ENCODE measurements at places on chromosomes 6 and 20.
A peak's percentile ranks its signal among the peaks of the same experiment; 100 is the strongest.

GRCh38 chr20:49752201-49752903 lies 38.7 kb upstream of the B4GALT5 start:
- DNase-seq = no peak

- no peak for DNase-seq
Observed at GRCh38 chr6:134658596-134658995, 291.3 kb downstream of the ALDH8A1 start.

- DNase-seq = peak; percentile 65
Observed at GRCh38 chr6:127342296-127342945, 988 bp downstream of the ECHDC1 start.

DNA sequence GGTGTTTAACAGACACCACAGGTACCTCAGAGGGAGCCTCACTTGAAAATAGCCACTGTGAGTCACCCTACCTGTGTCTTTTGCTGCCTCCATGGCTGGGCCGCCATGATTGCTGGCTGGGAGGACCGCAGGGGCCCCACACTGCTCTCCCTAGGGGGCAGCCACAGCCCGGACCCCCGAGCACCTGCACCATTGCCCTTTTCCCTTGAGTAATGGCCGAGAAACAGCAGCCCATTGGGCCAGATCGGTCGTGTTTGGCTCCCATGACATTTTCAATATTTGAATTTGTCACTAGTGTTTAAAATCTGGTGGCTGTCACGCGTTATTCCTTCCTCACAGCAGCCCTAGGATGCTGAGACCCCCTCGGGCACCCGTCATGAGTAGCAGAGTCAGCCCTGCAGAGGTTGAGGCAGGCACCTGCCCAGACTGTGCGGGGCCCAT lies 6.7 kb downstream of the ZBP1 start:
- no peak for DNase-seq

DNA sequence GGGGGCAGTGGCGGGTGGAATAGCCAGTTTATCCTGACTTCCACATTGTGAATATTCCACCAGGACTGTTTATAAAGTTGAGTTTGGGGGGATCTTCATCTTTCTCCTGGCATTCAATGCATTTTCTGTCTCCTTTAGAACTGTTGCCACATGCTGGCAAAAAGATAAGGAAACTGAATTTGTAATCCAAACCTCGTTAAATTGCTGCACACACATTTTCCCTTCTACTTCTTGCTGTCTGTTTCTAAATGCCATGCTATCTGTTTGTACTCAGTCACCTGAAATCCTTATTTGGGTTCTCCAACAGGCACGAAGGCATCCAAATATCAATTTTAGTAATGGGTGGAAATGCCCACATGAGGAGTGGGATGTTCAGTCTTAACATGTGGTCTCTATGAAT lies 180.2 kb upstream of the CCN2 start:
- DNase-seq = no peak

DNA sequence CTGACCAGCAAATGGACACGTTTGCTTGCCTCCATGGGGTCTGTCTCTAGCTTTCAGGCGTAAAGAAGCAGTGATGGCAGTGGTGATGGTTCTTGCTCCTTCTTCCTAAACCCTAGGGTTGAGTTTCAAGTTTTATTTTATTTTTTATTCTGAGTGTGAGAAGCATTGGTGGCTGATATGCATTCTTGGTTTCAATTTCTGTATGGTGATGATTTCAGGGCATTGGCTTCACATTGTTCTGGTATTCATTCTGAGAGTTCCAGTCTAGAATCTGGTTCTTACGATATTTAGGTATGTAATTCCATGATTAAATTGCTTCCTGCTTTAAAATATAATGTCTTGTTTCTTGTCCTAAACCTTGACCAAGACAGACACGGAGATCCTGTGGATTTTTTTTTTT lies 444.5 kb upstream of the IMPG1 start:
- DNase-seq = no peak

GRCh38 chr6:4664117-4664626 lies 112.0 kb upstream of the CDYL start:
- no peak for DNase-seq

DNA sequence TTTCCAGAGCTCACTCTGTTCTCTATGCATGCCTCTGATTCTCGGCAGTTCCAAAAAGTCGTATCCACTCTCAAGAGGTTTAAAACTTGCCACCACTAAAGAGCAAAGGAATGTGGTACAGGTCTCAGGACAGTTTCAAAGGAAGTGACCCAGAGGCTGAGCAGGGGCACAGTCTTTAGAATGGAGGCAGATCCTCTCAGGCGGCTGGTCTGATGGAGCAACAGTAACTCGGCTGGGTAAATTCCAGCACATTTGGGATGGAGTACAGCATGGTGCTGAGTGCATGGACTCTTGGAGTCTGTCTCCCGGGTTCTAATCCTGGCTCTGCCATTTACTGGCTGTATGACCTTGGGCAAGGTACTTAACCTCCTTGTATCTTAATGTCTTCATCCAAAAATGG lies 88.1 kb upstream of the BACH2 start:
- DNase-seq = no peak

DNA sequence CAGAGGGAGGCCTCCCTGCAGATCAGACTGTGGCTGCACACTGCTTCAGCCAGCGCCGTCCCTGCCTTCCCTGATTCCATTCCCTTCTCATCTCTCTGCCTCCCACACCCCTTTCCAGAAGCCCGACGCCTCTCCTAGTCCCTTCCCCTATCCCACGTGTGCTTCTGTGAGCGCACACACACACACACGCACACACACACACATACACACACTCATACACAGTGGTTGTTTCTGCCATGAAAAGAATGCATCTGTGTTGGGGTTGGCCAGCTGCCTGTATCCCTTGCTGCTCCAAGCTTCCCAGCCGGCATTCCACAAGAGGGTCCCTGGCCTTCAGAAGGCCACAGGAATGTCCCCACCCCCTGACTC lies 51.7 kb downstream of the MOCS1 start:
- peak; percentile 39 for DNase-seq

- peak; percentile 100 for DNase-seq
Observed at GRCh38 chr20:34875642-34876405, 588 bp upstream of the ACSS2 start.

DNA sequence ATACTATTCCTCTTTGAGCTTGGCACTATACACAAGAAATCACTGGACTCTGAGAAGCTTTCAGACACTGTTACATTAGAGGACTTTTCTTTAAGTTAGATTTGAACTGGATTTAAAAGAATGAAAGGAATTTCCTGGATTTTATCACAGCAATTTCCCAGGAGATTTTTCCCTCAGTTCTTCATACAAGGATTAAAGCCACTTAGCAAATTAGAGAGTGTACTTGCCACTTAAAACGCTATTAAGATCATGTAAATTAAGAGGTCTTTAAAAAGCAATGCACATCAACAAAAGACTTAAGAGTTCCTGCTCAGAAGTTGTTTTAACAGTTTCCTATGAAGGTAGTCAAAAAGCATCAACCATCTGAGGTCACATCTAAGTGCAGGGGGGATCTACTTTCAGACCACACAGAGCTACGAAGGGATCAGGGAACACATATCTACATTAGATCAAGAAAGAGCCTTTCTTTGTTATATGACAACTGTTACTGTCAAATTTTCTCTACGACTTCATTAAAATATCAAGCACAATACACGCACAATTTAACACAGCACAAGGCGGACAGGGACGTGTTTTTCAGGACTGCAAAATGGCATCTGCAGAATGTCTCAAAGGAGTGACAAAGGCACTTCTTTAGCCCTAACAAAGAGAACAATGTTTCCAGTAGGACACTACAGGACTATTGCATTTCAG lies 65.8 kb downstream of the EPB41L2 start:
- no peak for DNase-seq

DNA sequence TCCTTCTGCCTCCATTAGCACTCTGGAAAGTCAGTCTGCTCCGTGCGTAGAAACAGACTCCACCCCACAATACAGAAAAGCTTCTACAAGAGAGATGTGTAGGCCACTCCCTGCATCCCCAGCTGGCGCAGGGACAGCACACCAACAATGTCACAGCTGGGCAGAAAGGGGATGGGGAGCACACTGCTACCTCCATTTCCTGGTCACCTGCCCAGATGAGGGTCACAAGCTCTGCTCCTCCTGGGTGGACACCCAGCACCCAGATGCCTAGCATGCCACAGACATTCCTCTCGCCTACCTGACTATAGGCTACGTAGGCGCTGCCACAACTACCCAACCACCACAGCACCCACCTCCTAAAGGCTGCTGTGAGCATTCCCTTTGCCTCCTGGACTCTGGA lies 12.2 kb downstream of the BEND3 start:
- DNase-seq = no peak

- DNase-seq = no peak
Observed at GRCh38 chr6:96013531-96013930, 2.2 kb upstream of the FUT9 start.

DNA sequence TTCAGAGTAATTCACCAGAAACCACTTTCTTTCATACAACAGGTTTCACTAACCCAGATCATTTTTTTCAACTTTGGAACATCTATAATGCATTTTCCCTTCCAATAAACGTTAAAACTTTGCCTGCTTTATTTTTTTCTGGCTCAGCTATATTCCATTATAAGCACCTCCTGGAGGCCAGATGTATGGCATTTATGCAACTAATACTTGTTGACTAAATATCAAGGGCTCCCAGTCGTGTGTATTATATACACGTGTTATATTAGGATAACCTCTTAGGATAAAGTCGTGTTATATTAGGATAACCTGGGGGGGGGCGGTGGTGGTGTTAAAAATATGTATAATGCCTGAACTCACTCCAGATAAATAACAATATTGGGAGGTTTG lies 6.7 kb downstream of the OPN5 start:
- DNase-seq = no peak

DNA sequence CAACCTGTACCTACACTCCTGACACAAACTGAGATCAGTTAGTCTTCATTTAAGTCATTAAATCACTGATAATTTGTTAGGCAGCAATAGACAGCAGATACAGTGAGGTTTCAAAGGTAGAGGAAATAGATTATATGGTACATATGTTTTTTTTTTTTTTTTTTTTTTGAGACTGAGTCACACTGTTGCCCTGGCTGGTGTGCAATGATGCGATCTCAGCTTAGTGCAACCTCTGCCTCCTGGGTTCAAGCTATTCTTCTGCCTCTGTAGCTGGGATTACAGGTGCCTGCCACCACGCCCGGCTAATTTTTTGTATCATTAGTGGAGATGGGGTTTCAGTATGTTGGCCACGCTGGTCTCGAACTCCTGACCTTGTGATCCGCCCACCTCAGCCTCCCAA lies 38.2 kb upstream of the KIF13A start:
- peak; percentile 62 for DNase-seq

- DNase-seq = no peak
Observed at GRCh38 chr20:2653556-2654383, 1.3 kb downstream of the NOP56 start.

DNA sequence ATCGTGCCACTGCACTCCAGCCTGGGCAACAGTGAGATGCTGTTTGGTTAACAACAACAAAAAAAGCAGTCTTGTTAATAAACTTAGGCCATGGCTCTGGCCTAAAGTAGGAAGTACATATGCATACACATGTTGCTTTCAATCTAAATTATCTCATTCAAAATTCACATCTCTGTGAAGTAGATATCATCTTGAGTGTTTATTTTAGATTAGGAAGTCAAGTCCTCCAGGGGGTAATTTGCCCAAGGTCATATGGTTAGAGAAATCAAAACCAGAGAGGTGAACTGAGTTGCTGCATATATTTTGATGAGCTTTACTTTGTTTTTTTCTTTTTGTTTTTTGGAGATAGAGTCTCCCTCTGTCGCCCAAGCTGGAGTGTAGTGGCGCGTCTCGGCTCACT lies 52.8 kb downstream of the B4GALT5 start:
- DNase-seq = no peak

GRCh38 chr6:130975325-130975724 lies 87.7 kb downstream of the EPB41L2 start:
- no peak for DNase-seq

GRCh38 chr6:32216998-32217397 lies 6.9 kb downstream of the NOTCH4 start:
- no peak for DNase-seq

DNA sequence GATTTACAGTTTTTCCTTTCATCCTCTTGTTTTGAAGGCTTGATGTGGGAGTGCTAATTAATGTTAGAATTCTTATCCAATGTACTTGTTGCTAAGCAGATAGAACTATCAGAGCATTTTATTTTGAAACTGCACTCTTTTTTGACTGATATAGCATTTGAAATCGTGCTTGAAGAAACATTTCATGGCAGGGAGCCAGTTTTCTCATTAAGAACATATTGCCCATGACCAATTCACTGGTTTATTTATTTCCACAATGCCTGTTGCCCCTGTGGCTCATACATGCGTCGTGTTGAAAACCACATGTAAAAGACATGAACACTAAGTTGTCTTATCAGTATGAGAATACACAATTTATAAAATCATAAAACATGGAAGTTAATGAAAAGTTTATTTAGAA lies 479.7 kb upstream of the FLRT3 start:
- no peak for DNase-seq

DNA sequence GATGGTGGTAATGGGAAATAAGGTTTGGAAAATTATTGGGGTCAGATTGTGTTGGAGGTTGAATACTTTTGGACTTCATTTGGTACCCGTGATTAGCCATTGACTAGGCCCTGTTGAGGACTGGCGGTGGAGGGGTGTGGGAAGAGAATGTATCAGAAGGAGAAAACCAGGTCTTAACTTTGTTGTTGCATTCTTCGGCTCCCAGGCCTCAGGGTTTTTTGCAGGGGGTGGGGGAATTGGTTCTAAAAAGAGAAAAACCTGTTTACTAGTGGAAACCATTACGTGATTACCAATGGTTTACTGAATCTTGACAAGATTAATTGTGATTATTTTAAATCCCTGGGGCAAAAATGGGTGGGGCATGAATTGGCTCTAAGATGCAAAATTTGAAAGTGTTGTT lies 85.1 kb downstream of the PHF20 start:
- DNase-seq = no peak

DNA sequence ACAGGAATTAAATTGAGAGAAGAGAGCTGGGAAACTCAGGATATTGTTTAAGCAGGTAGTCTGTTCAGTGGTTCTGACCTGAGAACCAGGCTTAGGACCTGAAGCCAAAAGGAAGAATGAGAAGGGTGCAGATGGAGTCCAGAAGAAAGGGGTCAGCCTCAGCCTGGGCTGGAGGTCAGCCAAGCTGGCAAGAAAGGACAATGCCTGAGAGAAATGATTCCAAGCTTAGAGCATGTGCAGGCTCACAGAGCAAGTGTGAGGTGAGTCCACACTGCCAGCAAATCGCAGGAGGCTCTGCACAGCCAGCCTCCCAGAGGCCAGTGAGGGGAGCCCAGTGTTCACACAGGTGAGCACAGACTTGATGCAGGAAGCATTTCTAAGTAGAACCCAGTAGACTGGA lies 47.3 kb downstream of the DAAM2 start:
- DNase-seq = no peak
